ENCODE measurements at places on chromosomes 3 and 15.

DNA sequence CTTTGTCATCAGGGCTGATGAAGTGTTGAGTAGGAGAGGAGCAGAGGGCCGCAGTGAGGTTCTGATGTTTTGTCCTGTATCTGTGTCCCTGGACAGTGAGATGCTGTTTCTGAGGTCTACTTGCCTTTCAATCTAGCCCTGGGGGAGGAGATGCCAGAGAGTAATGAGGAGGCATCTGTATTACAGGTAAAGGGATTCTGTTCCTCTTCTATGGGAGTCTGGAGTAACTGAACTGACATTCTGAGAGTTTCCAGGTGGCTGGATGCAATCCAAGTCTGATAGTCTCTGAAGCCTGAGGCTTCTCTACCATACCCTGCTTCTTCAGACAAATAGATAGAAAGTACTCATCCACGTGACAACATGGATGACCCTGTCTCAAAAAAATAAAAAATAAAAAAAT is 60.9 kb downstream of the IL12A start:
- no peak for DNase-seq

GRCh38 chr15:60932051-60932915 is 296.8 kb downstream of the RORA start:
- peak; percentile 85 for DNase-seq

DNA sequence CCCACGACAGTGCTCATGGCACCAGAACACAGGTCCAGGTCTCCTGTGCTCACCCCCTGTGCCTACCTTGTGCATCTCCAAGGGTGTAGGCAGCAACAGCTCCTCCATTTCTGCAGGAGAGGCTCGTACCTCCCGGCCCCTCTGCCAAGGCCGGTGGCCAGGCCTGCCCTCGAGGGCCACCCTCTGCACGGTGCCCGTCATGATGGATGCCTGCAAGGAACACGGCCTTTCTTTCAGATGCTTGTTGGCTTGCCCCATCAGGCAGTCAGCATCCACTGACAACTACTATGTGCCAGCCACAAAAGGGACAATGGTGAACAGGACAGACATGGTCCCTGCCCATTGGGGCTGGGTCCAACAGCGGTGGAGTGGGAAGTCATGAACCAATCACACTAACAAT is 43.8 kb downstream of the GRIP2 start:
- no peak for DNase-seq

DNA sequence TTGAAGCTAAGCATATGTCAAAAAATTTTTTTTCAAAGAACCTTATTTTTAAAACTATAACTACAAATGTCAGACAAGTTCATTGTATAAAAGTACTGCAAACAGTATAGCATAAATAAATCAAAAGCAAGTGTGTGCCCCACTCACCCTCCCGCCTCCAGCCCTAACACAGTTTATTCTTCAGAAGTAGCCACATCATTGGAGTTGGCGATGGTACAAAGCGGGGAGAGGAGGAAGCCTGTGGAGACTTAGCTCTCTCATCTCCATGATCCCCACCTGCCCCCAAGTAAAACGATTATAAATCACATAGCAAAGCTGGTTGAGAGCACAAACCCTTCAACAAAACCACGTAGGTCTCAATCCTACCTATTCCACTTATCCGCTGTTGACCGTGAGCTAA is 33.6 kb downstream of the FOXP1 start:
- DNase-seq = no peak

- no peak for DNase-seq
Observed at GRCh38 chr3:105503191-105503593, 136.5 kb downstream of the ALCAM start.

GRCh38 chr15:39255760-39256159 is 325.1 kb upstream of the THBS1 start:
- DNase-seq = no peak

DNA sequence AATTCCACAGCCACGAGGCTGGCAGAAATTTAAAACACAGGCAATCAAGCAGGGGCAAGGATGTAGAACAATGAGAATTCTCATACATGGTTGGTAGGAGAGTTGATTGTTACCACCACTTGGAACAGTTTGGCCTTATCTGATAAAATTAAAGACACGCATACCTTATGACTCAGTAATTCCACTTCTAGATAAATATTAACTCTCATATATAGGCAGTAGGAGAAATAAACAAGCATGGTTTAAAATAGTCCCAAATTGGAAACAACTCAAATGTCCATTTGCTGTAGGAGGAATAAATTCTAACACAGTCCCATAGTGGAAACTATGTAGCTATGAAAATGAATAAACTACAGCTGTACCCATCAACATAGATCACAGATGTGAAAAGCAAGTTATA is 42.3 kb upstream of the USP3 start:
- peak; percentile 54 for DNase-seq

DNA sequence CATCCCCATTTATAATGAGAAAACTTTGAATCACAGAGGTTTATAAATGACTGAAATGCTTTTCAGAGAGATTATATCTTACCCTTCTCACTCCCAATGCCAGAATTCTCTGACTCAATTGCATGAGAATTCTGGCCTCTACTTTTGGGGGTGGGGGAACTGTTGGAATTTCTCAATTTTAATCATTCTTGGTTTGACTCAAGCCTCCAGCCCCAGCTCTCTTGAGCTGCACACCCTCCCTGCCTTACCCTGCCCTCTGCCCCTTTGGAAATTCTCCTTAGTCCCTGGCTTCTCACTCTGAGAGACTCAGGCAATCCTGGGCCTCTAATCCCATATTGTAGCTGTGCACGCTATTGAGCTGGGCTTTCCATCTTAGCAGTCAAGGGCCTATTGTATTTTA is 44.2 kb downstream of the ZNF589 start:
- no peak for DNase-seq

DNA sequence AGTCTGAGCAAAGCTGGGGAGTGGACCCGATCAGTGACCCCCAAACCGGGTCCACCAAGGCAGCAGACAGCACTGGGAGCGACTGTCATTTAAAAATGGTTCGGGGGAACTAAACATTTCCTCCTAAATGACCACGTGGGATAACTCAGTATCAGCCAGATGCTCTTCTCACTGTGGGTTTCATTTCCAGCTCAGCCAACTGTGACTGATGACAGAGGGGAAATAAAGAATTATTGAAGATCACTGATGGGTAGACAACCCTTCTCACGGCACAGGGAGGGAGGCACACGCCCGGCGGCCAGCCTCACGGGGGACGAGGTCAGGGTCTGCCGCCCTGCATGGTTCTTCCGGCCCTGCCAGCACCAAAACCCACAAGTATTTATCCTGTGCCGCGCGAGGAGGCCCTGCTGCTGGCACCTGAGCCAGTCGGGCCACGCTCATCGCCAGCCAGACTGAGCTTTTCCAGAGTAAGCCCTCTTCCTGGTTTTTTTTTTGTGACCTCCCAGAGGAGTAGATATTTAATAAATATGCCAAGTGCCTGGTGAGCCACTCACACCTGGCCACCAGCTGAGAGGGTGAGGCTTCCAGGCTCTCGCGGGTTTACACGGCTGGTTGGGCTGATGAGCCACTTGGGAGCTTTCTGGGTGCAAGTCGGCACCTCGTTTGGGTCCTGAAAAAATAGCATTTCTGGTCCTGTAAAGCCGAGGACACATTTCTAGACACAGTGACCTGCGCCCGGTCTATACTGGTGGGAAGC is 6.2 kb downstream of the MELTF start:
- DNase-seq = no peak

GRCh38 chr3:158443632-158444031 is 127.4 kb upstream of the MLF1 start:
- DNase-seq = no peak

DNA sequence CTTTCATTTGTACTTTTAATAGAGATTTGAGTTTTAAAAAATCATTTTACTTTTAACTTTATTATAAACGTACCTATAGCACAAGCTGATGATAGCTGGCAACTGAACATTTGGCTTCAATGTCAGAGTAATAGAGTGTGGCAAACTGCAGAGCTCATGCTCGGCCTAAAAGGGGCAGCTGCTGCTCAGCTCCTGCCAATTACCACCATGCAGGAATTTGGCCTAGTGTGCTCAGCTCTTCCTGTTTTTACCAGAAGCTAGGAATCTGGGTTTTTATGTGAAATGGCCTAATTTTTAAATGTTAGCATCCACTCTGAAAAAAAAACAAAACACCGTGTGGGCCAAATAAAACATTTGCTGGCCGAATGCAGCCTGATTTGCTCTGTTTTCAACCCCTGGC is 1.8 kb downstream of the IFT122 start:
- peak; percentile 94 for DNase-seq

All from fibroblast of gingiva (primary cell).